Glomerular endothelial cell (primary cell): ENCODE measurements at places on chromosomes 7 and 10. TPM values are rescaled to one million over a fixed set of nuclear protein-coding genes. Genes with fewer than 3 reads are reported as not detected.

DNA sequence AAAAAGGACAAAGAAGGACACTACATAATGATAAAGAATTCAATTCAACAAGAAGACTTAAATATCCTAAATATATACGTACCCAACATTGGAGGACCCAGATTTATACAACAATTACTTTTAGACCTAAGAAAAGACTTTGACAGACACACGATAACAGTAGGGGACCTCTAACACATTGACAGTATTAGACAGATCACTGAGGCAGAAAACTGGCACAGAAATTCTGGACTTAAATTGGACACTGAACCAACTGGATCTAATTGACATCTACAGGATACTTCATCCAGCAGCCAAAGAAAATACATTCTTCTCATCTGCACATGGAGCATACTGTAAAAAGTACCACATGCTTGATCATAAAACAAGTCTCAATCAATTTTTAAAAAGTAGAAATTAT is 103.8 kb downstream of the DGKI start:
- DNase-seq, result no peak

GRCh38 chr7:16926283-16926682 is 44.5 kb upstream of the AGR3 start:
- DNase-seq, result no peak

GRCh38 chr10:118047157-118047719 is 497 bp upstream of the RAB11FIP2 start:
- DNase-seq, result no peak

DNA sequence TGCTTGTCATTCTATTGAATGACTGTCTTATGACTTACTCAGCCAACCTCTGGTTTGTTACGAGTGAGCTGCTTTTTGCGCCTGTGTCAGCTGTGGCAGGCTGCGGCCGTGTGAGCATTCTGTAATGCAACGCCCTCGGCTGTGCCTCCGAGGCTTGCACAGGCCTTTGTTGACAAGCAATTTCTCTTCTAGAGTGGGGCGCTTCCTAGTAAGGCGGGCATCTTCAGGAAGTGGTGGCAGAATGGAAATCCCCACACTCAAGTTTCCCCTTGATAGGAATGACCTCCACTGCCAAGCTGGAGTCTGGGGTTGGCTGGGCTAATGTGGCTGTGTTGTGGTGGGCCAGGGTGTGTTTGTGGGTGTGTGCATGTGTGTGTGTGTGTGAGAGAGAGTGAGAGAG is 20.2 kb upstream of the TMEM178B start:
- DNase-seq, result no peak

GRCh38 chr7:80210400-80210799 is 75.8 kb downstream of the GNAI1 start:
- DNase-seq, result no peak

- no peak for DNase-seq
Measured at GRCh38 chr7:94195813-94196212, 191.7 kb upstream of the BET1 start.

GRCh38 chr10:50554376-50554994 is 69.3 kb downstream of the SGMS1 start:
- no peak for DNase-seq

- DNase-seq, result no peak
Measured at GRCh38 chr7:142733271-142733670, 16.0 kb upstream of the PRSS1 start.

GRCh38 chr10:101031796-101032636 is 982 bp downstream of the SFXN3 start:
- DNase-seq, result no peak

- no peak for DNase-seq
Measured at GRCh38 chr10:132488231-132488821, 49.3 kb upstream of the INPP5A start.

DNA sequence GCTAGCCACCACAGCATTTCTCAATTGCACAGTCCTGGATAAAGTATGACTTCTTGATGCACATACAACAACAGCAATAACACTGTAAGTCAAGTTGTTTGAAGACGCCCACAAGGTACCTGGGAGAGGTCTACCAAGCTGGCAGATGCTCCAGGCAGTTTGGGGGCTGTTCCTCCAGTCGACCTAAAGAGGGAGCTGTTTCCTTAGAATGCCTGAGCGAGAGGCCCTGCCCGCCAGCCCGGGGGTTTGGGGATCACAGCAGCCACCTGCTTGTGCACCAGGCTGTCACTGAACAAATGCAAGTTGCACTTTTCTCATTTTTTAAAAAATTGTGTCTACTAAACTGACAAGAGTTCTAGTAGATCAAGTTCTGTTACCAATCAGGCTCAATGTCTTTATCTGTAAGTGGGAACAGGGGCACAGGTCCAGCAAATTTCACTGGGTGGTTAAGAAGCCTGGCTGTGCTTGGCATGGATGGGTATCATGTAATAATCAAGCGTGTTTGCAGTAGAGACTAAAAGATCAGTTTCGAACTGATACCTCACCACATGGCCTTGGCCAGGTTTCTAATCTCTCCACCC is 193.8 kb upstream of the ADO start:
- no peak for DNase-seq

DNA sequence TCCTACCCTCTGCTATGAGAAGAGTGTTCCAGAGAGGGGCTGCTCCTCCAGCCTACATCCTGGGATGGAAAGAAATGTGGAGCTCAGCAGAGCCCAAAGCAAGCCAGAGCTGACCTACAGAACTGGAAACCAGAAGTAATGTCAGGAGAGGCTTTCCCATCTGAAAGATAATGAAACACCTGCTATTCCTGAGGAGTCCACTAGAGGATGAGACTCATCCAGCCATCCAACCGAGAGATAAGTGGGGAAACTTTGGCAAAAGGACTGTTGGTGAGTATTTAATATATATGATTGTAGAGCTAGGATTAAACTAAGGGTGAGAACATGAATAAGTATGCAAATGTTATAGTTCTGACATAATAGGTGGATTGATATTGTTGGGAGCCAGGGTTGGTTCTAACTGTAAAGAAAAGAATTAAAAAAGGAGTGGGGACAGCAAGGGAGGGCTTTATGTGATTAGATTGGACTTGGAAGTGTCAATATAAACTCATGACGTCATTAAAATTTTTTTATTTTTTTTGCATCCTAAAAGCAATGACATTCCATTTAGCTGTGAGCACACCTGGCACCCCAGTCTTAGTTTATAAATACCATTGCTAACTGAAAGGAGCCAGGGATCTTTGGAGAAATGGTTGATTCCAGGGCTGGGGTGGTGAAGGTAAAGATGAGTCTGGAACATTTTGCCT is 312.8 kb upstream of the NFE2L3 start:
- DNase-seq, result no peak

NRG3 gene
- 6.6 and 8.9 TPM in 2 replicates for total RNA-seq

MMD2 gene
- not detected in 2 replicates for total RNA-seq

R3HCC1L gene
- 7.8 and 11.4 TPM in 2 replicates for total RNA-seq

UTF1 gene
- not detected in 2 replicates for total RNA-seq

EPO gene
- not detected in 2 replicates for total RNA-seq

UPP1 gene
- total RNA-seq, result 76.9 and 81.6 TPM in 2 replicates

DNAH11 gene
- under 0.01 and 3.4 TPM in 2 replicates for total RNA-seq

NKX1-2 gene
- total RNA-seq, result not detected in 2 replicates
